GM19239 (cell line): ENCODE measurements at places on chromosomes 2 and 18.

DNA sequence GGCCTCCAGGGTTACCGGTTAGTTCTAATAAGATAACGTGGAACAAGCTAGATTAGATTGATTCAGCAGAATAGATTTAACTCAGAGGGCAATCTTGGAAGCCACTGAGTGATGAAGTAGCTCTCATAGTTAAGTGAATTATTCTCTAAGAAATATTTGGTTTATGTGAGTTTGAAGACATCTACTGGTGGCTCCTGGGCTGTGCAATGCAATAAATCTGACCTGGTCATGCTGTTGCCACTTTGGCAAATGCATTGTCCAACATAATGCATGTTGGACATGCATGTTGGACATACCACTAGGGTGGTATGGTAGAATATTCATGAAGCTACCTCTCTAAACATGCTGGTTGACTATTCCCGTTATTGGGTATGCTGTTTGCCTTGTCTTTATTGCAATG lies 493.7 kb upstream of the VRK2 start:
- no peak for DNase-seq

DNA sequence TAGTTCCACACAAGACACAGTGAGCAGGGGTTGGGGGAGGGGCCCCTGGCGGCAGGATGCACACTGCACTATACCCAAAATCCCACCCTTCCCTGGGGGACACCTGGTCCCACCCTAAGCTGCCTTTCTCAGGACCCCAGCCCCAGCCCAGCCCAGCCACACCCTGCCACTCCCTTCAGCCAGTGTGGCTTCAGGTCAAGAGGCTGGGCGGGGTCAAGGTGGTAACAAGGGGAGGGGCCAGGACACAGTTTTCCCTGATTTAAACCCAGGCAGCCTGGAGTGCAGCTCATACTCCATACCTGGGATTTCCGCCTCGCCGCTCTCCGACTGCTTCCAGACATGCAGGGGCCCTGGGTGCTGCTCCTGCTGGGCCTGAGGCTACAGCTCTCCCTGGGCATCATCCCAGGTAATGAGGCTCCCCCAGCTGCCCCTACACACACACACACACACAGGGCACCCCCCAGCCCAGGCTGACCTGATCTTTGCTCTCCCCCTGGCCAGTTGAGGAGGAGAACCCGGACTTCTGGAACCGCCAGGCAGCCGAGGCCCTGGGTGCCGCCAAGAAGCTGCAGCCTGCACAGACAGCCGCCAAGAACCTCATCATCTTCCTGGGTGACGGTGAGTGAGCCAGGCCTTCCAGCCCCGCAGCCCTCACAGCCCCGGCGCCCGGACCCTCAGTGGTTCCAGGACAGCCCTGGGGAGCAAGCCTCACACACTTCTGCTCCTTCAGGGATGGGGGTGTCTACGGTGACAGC lies at the start of gene ALPG:
Gene ALPG (plus strand): TSS at position 289 of the 755 bp plus-strand sequence. CDS start 51 bp downstream, at position 340.
- DNase-seq: no peak

GRCh38 chr18:79567481-79568147 lies 112.0 kb upstream of the CTDP1 start:
- no peak for DNase-seq

GRCh38 chr18:61502472-61502871 lies 169.2 kb downstream of the CDH20 start:
- peak; percentile 30 for DNase-seq

- no peak for DNase-seq
These were observed 30.6 kb downstream of the RTN4 start for GRCh38 chr2:55019526-55020258.

GRCh38 chr2:114400890-114401289 lies 41.6 kb upstream of the DPP10 start:
- DNase-seq: no peak

- DNase-seq: no peak
These were observed 58.2 kb downstream of the RAPH1 start for GRCh38 chr2:203476881-203477280.

- DNase-seq: no peak
These were observed 129.0 kb downstream of the SOCS6 start for GRCh38 chr18:70417847-70418246.
